ENCODE measurements at places on chromosomes 12 and 14.

- no peak for DNase-seq
Observed at GRCh38 chr14:101223127-101223526, 319.6 kb upstream of the RTL1 start.

- no peak for DNase-seq
Observed at GRCh38 chr12:2641761-2642160, 153.0 kb upstream of the FKBP4 start.

GRCh38 chr12:98085046-98085755 lies 430.2 kb upstream of the TMPO start:
- DNase-seq, result no peak

- no peak for DNase-seq
Observed at GRCh38 chr12:23488130-23488529, 461.3 kb downstream of the SOX5 start.

Data from large intestine (tissue), 12 donors.